Kidney (tissue), 22 donors: ENCODE measurements at places on chromosomes 7 and 10. TPM values are rescaled to one million over a fixed set of nuclear protein-coding genes. Genes with fewer than 3 reads are reported as not detected.

- no peak for DNase-seq
Measured at GRCh38 chr7:112505495-112505894, 24.7 kb downstream of the LSMEM1 start.

DNA sequence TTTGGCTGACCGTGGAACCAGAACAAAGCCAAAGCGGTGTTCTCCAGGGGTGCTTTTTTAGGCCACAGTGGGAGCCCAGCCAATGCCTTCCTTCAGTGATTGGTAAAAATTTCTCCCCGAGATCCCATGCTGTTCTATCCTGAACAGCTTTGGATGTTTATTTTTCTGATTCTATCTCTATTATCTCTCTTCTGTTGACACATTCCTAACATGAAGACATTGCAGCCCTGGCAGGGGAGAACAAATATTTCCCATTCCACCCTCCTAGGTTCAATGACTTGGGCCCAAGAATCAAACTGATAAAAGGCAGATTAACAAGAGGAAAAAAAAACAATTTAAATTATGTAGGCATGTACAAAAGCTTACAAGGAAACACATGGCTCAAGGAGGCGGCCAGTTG is 162.7 kb downstream of the PFKFB3 start:
- DNase-seq: no peak

DNA sequence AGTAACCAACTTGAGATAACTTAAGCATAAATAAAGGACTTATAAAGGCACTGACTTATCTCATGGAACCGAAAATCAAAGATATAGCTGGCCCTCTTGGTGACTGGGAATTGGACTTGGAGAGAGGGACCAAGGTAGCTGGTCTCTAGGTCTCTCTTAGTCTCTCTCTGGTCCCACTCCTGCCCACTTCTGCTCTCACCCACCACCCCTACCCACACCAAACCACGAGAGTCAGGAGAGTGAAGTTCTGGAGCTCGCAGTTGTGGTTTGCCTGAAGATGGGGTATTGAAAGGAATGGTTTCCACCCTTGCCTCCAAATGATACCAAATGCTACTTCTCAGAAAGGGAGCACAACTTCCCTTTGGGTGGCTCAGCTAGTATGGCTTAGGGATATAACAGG is 216.3 kb downstream of the LRMDA start:
- DNase-seq: no peak

DNA sequence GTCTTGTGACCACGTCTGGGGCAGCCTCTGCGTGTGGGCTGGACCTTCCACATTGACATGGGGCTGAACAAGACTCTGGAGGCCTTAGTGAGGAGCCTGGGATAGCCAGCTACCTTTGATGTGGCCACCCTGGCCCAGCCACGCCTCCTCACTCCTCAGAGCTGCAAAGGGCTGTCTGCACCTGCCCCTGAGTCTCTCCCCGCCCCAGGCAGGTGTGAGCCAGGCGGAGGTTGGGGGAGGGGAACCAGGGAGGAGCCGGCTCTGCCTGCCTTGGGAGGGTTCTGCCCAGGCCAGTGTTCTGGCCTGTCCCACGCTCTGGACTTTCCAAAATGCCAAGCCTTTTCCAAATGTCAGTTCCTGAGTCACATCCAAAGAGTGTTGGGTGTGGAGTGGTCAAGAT is 72.2 kb downstream of the GTF2IRD1 start:
- peak; percentile 25 for DNase-seq

- DNase-seq: no peak
Measured at GRCh38 chr10:4851846-4852245, 25.8 kb downstream of the AKR1E2 start.

- DNase-seq: no peak
Measured at GRCh38 chr10:75400771-75401568, 594 bp downstream of the ZNF503 start.

DNA sequence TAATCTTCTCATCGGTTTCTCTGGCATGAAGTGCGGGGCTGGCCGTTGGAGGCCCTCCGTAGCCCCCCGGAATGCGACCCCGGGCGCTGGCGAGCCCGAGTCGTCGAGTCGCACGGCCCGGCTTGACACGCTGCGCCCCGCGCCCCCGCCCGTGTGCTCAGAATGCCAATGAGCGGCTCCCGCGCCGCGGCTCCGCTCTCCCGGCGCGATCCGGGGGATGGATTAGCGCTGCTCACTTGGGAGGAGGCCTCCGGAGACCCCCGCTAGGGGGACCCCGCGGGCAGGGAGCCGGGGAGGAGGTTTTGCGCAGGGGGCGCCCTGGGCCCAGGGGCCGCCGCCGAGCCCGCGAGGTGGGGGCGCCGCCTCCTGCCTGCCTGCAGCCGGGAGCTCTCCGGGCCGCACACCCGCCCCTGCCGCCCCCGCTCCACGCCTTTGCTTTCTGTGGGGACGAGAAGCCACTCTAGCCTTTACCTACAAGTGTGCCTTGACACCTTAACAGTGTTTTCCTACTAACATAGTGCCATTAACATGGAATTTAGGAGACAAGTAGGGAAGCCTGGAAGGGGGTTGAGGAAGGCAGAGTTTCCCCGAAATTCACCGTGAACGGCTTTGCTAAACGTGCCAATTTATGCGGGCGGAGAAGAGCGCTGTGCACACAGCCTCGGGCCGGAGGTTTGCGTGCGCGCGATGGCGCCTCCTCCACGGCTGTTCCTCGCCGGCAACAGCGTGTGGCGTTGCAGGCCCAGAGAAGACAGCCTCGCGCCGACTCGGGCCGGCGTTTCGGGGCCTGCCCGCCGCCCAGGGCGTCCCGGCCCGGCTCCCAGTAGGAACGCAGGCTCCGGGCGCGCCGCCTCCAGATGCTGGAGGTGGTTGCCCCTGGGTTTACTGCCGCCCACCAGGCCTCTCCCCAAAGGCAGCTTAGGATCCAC is 7.1 kb downstream of the SHH start:
- peak; percentile 83 for DNase-seq

SLC26A4 gene
- 2.5 TPM for total RNA-seq

EN2 gene
- total RNA-seq: 0.13 TPM

TMEM60 gene
- total RNA-seq: 11.9 TPM
